ENCODE measurements at places on chromosomes 3 and 15. TPM values are rescaled to one million over a fixed set of nuclear protein-coding genes. Genes with fewer than 3 reads are reported as not detected.

Gene FSTL1
- total RNA-seq, result 1,312 TPM

Gene ZFYVE19
- 45.9 TPM for total RNA-seq

DNA sequence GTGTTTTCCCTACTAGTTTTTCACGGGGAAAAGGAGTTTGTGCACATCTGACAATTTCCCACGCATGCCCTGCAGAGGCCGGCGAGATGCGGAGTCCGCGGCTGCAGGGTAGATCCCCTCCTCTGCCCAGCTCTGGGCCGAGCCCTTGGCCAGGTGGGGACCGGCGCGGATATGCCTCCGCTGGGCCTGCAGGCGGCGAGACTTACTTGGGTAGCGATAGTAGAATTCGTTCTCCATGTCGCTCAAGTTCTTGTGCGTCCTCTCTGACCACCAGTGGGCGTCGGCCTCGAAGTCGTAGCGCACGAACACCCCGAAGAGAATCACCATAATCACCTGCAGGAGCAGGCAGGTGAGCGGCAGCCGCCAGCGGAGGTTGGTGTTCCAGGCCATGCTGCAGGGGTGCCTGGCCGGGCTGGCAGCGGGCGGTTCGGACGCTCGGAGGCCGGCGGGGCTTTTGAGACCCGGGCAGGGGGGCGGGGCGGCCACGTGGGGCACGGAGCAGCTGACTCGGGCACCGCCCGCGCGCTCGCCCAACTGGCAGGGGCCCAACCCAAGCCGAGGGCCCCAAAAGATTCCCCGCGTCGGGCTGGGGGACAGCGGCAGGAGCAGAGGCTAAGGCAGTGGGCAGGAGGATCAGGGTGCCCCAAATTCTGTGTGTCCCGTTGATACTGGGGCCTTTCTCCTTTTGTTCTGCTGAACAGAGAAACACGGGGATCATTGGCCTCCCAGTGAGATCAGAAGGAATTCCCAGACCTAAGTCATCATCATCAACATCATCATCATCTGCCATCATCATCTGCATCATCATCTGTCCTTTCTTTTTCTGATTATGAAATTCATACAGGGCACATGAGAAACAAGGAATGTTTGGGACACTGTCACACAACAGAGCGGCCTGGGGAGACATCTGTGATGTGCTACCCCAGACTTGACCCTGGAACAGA, at the start of gene RHCG:
RHCG (minus strand) TSS at position 429 of the 944 bp plus-strand sequence; CDS start at position 390, 39 bp downstream.
- peak; percentile 24 for DNase-seq

- peak; percentile 39 for DNase-seq
These were observed 1233.1 kb upstream of the ALCAM start for GRCh38 chr3:104133630-104134029.

Measured in M059J (cell line).